Activated CD4-positive, alpha-beta T cell treated with anti-CD3 and anti-CD28 coated beads for 4 hours (primary cell): ENCODE measurements at places on chromosomes 13 and 19.

GRCh38 chr19:15576526-15577156 lies 38.4 kb upstream of the CYP4F8 start:
- no peak for DNase-seq

DNA sequence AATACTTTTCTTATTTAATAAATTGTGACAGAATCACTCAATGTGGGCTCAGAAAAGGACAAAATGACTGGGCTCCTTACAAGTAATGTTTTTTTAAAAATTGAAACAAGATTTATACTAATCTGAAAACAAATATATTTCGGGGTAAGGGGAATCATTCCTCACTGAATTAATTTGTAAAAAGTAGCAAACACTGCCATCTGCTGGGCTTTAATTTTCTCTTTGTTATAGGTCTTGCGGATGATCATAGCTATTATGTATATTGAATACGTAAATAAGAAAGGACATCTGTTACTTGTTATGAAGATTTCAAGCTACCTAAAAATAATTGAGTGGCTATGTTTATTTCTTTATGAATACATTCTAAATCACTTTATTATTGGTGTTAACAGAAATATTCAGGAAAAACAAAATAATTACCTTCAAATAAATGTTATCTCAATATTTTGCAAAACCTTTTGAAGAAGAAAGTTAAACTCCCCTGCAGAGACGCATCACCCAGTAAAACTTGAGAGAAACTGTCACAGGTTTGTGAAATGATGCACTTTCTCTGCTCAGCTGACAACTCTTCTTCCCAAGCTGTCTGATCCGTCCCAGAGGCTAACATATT lies 17.8 kb upstream of the ENOX1 start:
- DNase-seq, result peak; percentile 26

DNA sequence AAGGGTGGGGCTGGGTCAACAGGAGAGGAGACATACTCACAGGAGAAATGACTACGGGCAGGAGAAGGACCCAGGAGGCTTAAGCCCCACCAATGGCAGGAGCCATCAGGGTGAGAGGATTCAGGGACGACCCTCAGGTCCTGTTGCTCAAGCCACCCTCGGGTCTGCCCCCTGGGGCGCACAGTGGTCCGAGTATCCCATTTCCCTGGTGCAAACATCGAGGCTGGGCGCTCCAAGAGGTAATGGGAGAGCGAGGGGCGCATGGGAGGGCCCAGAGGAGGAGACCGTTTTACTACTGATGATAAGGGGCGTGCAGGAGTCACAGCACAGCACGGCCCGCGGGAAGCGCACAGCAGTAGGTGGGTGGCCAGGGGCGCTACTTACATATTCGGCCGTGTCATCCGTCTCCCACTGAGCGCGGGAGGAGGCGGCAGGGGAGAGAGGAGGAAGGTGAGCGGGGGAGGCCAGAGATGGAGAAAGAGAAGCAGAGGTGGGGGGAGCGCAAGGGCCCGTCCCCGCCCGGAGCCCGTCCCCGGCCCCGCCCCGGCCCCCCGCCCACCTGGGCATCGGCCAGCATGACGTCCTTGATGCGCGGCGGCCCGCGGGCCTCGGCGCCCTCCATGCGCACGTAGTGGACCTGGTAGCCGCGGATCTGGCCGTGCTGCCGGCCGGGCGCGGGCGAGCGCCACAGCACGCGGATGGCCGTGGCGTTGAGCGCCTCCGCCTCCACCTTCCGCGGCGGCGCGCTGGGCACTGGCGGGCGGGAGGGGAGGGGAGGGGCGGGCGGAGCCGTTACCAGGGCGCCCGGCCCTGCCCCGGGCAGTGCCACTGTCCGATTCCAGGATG lies 111.5 kb downstream of the PTPRS start:
- no peak for DNase-seq

GRCh38 chr19:47022140-47022536 lies 2.5 kb downstream of the NPAS1 start:
- DNase-seq, result no peak

GRCh38 chr19:4406626-4407025 lies 4.2 kb downstream of the CHAF1A start:
- no peak for DNase-seq

DNA sequence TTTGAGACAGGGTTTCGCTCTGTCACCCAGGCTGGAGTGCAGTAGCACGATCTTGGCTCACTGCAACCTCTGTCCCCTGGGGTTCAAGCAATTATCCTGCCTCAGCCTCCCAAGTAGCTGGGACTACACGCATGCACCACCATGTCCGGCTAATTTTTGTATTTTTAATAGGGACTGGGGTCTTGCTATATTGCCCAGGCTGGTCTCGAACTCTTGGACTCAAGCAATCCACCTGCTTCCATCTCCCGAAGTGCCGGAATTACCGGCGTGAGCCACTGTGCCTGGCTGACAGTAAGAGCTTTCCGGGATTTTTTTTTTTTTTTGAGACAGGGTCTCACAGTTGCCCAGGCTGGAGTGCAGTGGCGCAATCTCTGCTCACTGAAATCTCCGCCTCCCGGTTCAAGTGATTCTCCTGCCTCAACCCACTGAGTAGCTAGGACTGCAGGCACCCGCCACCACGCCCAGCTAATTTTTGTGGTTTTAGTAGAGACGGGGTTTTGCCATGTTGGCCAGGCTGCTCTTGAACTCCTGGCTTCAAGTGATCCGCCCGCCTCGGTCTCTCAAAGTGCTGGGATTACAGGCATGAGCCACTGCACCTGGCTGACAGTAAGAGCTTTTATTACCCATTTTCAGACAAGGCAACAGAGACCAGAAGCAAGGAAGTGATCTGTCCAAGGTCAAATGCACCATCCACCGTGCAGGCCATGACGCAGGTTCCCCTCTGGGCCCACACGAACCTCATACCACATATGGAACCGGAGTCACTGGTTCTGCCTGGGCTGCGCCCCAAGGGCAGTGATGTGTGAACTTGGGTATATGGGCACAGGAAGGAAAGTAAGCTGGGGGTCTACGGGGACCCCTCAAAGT lies 21.0 kb downstream of the RFX1 start:
- DNase-seq, result no peak

- no peak for DNase-seq
Observed at GRCh38 chr19:3766520-3766919, 4.0 kb downstream of the MRPL54 start.

- DNase-seq, result no peak
Observed at GRCh38 chr13:79935121-79935520, 405.8 kb downstream of the SPRY2 start.

DNA sequence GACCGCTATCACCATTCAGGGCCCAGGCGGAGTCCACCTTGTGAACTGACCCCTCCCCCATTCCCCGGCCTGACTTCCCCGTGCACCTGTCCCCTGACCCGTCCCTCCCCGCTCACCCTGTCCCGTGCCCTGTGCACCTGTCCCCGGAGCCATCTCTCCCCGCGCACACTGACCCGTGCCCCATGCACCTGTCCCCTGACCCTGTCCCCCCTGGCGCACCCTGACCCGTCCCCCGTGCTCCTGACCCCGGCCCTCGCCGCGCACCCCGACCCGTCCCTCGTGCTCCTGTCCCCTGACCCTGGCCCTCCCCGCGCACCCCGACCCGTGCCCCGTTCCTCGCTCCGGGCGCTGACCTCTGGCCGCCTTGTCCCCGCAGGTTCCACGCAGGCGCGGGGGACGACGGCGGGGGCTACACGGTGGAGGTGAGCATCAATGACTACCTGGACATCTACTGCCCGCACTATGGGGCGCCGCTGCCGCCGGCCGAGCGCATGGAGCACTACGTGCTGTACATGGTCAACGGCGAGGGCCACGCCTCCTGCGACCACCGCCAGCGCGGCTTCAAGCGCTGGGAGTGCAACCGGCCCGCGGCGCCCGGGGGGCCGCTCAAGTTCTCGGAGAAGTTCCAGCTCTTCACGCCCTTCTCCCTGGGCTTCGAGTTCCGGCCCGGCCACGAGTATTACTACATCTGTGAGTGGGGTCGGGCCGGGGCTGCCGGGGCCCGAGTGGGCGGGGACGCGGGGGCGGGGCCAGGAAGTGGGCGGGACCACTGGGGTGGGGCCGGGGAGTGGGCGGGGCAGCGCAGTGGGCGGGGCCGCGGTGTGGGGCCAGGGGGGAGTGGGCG lies 9.7 kb downstream of the EFNA2 start:
- DNase-seq, result no peak

DNA sequence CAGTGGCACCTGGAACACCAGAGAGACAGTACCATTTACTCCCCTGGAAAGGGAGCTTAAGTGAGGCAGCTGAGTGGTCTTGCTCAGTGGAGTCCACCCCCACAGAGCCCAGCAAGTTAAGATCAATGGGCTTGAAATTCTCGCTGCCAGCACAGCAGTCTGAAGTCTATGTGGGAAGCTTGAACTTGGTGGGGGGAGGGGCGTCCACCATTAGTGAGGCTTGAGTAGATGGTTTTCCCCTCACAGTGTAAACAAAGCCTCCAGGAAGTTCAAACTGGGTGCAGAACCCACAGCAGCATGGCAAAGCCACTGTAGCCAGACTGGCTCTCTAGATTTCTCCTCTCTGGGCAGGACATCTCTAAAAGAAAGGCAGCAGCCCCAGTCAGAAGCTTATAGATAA lies 30.3 kb upstream of the CEACAM4 start:
- no peak for DNase-seq

GRCh38 chr13:42526804-42527203 lies 47.1 kb upstream of the TNFSF11 start:
- no peak for DNase-seq

- no peak for DNase-seq
Observed at GRCh38 chr13:70183041-70183440, 74.8 kb upstream of the KLHL1 start.

DNA sequence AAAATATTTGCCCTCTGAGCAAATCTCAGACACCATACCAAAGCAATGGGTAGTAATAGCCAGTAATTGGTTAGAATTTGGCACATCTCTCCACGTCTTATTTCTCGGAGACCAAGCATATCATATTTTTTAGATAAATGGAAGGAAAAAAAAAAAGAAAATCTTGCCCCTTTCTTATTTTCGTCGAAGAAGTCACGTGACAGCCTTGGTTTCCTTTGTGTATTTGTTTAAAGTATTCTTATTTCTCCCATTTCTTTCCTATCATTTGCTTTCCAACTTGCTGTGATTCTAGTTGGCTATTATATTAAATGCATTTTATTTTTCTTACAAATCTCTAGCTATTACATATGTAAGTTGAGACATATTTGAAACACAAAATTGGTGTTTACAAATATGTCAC lies 2155.9 kb downstream of the PCDH9 start:
- DNase-seq, result no peak

- no peak for DNase-seq
Observed at GRCh38 chr13:44272692-44273091, 100.9 kb upstream of the SERP2 start.

DNA sequence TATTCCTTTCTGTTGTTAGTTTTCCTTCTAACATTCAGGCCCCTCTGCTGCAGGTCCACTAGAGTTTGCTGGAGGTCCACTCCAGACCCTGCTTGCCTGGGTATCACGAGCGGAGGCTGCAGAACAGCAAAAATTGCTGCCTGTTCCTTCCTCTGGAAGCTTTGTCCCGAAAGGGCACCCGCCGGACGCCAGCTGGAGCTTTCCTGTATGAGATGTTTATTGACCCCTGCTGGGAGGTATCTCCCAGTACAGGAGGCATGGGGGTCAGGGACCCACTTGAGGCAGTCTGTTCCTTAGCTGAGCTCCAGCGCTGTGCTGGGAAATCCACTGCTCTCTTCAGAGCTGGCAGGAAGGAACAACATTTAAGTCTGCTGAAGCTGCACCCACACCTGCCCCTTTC lies 259.1 kb downstream of the SLC7A1 start:
- DNase-seq, result no peak

DNA sequence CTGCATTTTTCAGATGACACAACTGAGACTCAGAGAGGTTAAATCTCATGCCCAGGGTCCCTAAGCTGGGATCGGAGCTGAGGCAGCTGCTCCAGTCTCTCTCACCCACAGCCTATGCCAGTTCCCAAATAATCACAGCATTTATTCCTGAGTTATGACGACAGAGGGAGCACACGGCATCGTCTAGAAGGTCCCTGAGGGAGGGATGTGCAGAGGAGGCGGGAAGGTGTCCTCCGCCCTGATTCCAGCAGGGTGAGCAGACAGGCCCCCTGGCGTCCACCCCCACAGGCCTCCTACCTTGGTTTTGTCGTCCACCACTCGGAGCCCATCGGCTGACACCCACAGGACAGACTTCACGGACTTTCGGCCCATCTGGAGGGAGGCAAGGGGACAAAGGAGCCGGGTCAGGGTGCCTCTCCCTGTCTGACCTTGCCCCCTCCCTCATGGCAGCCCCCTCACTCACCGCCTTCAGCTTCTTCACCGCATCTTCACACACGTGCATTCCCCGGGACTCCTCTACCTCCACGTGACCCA lies 8.0 kb downstream of the NUMBL start:
- no peak for DNase-seq

- no peak for DNase-seq
Observed at GRCh38 chr13:107141767-107142166, 573.8 kb upstream of the ARGLU1 start.
